ENCODE measurements at places on chromosomes 1 and 21.
A peak's percentile ranks its signal among the peaks of the same experiment; 100 is the strongest.

DNA sequence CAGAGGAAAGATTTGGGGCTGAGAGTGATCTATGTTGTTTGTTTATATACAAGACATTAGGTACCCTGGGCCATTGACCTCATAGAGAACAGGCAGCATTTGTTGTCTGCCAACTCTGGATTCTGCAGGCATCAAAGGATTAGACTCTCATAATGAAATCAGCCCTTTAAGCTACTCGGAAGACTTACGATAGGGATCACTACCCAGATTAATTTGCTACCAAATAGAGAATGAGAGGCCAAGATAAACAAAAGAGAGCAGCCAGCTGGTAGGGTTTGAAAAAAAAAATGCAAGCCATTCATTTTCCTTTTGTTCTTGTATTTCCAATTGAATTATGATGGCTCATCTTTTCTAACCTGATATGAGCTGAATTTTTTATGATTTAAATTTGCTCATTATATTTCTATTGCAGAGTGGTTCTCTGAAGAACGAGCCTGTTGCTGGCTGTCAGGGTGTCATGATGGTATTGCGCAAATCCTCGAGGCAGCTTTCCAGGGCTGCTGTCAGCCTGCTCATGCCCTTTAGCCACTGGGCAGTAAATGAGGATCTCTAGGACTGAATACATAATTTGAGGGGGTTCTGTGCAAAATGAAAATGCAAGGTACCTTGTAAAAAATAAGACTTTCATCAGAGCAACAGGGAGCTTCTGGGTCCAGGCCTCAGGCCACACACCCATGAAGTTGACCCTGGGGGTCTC, 116.4 kb upstream of the KCNJ15 start:
- DNase-seq: peak; percentile 54

GRCh38 chr1:38529391-38529790, 330.2 kb downstream of the RRAGC start:
- no peak for DNase-seq

- DNase-seq: no peak
Observed at GRCh38 chr1:226154593-226154992, 31.9 kb downstream of the ACBD3 start.

DNA sequence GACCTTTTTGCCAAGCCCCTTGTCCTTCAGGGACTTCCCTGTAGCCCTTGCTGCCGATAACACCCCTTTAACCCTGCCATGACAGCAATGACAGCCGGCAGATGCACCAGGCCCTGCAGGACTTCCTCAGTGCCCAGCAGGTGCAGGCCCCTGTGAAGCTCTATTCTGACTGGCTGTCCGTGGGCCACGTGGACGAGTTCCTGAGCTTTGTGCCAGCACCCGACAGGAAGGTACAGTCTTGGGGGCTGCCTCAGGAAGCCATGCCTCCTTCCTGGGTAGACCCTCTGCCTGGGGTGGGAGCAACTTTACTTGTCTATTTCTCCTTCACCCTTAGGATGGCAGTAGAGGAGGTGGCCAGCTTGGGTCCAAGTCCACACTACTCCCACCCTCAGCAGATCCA, 16.1 kb upstream of the PADI6 start:
- DNase-seq: no peak

DNA sequence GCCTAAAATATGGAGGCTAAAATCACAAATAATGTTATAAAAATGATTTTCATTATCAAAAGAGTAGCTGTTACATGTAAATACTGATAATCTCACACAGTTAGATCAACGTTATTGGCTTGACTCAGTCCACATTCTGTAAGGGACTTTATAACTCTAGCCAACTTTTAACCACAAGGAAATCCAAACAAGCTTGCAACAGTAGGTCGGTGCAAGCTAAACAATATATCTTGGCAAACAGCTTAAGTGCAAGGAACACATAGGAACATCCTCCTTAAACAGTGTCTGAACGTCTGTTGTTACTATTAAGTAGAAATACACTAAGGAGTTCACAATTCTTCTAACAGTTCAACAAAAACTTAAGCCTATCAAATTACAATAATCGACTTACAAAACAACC, 126.7 kb downstream of the EIF4G3 start:
- no peak for DNase-seq

DNA sequence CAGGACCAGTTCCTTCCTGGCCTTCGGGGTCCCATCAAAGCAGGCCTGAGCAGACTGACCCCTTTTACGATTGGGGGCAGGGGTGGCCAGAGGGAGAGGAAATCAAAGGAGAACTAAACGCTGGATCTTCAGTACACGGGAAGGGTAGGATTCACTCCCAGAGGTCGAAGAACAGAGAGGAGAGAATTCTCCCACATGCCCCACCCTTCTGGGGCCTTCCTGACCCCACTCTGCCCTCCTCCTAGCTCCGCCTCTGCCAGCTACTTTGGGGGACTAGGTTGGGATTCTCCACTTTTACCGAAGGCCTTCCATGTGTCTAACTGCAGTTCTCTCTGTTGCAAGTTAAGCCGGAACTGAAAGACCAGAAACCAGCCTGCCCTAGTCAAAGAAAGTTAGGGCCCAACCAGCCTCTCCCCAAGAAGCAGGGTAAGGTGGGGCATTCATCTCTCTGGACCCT, 654 bp upstream of the ARHGEF2 start:
- DNase-seq: peak; percentile 63

GRCh38 chr1:231335663-231336602, 1.7 kb downstream of the EXOC8 start:
- DNase-seq: no peak

GRCh38 chr1:98045211-98045766, 124.5 kb upstream of the DPYD start:
- DNase-seq: peak; percentile 86

GRCh38 chr1:89125240-89125912, 538 bp downstream of the GBP2 start:
- DNase-seq: peak; percentile 12

DNA sequence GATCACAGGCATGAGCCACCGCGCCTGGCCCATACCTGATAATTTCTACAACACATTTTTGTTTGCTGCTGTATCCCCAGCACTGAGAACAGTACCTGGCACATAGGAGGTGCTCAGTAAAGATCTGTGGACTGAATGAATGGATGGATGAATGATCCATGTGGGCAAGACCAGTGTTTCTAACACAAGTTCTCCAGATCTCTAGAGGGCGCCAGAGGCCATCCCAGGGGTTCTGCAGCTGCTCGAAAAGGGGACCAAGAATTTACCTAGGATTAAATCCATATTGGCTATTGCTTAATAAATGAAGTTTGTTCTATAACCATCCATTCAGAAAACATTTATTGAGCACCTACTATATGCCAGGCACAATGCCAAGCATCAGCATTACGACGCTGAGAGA, 167.7 kb downstream of the ACTL8 start:
- peak; percentile 63 for DNase-seq

DNA sequence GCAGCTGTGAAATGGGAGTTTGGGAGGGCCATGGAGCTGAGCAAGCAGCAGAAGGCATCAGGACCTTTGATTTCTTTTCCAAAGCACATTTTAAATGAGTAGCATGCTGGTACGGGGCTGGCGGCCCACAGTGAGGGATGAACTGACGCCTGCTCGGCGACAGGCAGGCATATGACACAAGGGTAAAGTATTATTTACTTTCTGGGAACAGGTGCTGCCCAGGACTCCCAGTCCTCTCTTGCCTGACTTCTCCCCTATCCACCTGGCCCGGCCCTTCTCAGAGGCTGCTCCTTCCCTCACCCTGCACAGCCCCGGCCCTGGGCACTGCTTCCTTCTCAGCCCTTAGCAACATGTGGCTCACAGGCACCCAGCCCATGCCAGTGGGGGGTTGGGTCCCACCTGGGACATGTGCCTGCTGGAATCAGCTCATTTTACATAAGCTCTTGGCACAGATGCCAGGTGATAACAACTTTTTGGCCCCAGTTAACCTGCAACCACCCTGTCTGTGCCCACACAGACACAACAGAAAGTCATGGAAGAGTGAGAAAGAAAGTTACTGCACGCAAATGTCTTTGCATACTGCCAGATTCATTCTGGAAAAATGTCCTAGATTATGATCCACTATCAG, 112.3 kb upstream of the GADD45A start:
- no peak for DNase-seq

GRCh38 chr1:16724718-16725438, 15.4 kb upstream of the RNU1-4 start:
- no peak for DNase-seq

Data from GM03348 (cell line).